ENCODE measurements at places on chromosomes 7 and 10.

DNA sequence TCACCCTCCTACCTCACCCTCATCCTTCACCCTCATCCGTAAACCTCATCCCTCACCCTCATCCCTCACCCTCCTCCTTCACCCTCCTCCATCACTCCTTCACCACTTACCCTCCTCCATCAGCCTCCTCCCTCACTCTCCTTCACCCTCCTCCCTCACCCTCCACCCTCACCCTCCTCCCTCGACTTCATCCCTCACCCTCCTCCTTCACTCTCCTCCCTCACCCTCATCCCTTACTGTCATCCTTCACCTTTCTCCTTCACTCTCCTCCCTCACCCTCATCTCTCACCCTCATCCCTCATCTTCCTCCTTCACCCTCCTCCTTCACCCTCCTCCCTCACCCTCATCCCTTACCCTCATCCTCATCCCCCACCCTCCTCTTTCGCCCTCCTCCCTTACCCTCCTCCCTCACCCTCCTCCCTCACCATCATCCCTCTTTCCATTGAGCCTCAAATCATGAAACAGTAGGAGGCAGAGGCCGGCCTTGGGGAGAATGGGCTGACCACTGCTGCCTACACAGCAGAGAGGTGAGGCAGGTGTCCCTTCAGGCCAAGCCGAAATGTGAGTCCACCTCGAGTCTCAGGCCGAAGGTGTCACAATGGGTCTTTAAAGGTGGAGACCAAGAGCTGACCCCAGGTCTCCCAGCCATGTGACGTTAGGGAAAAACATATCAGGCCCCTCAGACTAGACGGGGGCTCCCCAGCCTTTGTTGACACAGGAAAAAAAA lies 53.0 kb downstream of the PDGFA start:
- DNase-seq = no peak

DNA sequence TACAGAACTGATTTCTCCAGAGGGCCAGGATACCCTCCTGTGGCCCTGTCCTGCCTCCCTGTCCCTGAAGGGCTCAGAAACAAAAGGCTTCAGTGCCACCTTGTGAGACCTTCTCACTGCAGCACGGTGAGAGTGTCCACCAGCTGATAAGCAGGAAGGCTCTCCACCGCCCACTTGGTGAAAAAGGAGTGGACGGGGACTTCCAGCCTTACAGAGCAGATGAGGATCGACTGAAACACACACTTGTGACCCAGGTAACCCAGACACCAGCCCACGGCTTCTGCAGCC lies 330.1 kb downstream of the GRID1 start:
- DNase-seq = no peak

- no peak for DNase-seq
Measured at GRCh38 chr10:10613656-10614244, 403.9 kb upstream of the CELF2 start.

DNA sequence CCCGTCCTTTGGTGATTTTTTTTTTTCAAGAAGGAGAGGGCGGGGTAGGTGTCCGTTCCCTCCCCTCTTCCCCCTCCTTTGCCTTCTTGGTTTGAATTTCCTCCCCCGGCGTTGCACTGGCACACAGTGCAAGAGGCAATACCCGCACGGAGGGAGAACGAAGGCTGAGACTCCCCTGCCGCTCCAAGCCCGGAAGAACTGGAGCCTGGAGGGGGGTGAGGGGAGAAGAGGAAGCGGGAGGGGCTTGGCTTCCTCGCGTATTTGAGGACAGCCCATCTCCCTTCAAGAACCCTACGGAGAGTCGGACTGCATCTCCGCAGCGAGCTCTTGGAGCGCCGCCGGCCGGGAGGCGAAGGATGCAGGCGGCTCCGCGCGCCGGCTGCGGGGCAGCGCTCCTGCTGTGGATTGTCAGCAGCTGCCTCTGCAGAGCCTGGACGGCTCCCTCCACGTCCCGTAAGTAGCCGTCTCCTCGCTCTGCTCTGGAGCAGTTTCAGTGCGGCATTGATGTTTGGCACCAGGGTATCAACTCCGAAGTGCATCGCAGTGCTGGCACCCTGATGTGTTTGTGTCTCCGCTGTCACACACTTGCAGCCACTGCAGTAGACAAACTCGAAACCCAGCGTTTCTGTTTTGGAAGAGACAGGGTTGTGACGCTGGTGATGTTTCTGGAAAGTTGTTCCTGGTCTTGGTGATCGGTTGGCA lies at the start of gene CNTNAP2:
Gene CNTNAP2, plus strand, starts transcription at position 281 of the 702 bp plus-strand sequence. Its CDS starts 76 bp downstream, at position 357.
- no peak for DNase-seq

- DNase-seq = no peak
Measured at GRCh38 chr10:89339875-89340274, 12.1 kb downstream of the IFIT3 start.

DNA sequence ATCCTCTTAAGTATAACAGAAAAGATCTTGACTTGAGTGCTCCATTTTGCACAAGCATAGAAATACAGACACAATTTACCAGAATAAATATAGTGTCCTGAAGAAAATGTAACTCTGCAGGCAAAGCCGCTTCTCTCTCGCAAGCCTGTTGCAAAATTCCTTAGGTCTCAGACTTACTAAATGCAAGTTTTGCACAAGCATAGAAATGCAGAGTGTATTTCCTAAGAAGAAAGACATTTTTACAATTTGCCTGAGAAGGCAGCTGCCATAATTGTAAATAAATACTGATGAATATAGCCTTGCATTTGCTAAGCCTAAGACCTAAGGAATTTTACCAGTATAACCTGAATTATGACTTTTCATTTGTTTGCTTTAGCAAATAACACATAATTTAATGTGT lies 67.1 kb downstream of the AGMO start:
- no peak for DNase-seq

- no peak for DNase-seq
Measured at GRCh38 chr7:35768346-35768745, 32.5 kb upstream of the SEPTIN7 start.

GRCh38 chr7:81846398-81846797 lies 76.6 kb upstream of the HGF start:
- DNase-seq = no peak

GRCh38 chr10:21826725-21827124 lies 176.8 kb downstream of the DNAJC1 start:
- no peak for DNase-seq

GRCh38 chr7:105199386-105199785 lies 185.4 kb downstream of the KMT2E start:
- DNase-seq = no peak

DNA sequence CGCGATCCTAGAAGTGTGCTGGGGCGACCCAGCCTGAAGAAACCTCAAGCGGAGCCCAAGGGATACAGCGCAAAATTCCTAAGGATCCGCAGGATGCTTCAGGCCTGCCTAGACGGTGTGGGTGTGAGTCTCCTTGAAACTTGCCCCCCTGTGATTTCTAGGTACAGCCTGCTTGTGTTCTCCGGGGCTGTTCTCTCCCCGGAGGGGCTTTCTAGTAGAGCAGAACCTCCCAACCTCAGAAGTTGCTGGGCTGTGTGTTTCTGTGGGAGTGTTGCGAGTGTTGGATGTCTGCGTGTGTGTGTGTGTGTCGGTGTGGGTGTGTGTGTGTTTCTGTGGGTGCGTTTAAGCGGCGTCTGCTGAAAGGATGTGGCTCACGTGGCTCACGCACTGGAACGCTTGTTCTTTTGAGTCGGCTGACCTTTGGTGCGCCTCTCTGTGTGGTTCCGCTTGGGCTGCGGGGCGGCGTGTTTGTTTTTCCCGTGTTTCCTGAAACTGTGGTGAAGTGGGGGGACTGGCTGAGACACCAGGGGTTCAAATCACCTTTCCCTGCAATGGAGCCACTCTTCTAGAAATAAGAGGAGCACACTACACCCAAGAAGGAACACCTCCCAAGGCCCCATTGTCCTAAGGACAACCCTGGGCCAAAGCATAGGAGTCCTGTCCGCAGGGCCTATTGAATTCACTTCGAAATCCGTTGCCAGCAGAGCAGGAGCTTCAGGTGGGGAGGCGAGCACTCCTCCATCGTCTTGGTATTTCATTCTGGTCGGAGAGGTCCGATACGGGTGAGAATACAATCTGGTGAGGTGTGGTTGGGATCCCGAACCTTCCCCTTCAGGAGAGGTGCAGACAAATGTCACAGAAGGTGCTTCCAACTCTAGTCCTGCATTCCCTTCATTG lies 25.1 kb upstream of the ZNF273 start:
- no peak for DNase-seq
